ENCODE measurements at places on chromosomes 1 and 21. TPM values are rescaled to one million over a fixed set of nuclear protein-coding genes. Genes with fewer than 3 reads are reported as not detected.

The CRABP2 gene
- total RNA-seq = 30.8 TPM

The NPPA gene
- total RNA-seq = not detected

DNA sequence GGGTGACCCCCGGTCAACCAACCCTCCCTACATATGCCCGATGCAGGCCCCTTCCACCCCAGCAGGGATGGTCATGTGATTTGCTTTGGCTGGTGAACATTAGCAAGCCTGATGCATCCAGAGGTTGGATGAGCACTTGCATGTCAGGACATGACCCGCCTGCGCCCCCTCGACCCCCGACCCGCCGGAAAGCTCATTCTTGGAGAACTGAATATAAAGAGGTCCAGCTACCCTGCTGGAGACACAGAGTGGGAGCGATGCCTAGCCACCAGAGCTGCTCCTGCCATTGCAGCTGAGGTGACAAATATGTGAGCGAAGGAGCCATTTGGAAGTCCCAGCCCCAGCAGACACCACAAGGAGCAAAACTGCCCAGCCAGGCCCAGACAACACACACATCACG is 39.6 kb downstream of the COA6 start:
- no peaks in the 10 kb centered on the region for H3K36me3 ChIP-seq
- no peaks in the 10 kb centered on the region for H3K27me3 ChIP-seq
- DNase-seq = no peak
- no peak overlapping the region for H3K27ac ChIP-seq

DNA sequence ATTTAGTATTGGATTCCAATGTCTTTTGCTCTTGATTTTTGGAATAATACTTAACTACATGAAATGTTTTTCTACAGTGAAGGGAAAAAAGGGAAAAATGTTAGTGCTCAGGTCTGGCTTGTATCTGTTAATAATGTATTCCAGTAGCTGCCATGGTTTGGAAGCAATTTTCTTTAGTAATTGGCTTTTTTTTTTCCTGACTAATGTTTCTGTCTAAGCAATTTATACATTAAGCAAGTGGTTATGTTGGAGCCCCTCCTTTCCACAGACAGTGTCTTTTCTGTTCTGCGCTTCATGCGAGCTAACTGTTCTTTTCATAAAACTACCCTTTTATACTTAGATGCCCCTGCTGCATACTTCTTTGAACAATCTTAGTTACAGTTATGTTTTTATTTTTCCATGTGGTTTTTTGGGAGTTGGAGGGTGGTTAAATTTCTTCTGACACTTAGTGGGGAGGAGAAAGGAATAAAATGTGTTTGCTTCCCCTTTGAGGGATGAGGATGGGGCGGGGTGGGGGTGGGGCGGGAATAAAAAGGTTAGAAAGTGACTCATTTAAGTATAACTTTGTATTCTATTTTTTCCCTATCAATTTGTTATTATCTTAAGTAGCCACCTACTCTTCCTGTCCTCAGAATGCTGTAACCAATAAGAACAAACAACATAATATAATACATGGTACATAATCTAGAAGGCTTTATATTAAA is 83.1 kb downstream of the CLIC4 start:
- H3K27me3 ChIP-seq = no peaks in the 10 kb centered on the region
- no peak overlapping the region for H3K27ac ChIP-seq
- no peaks in the 10 kb centered on the region for H3K36me3 ChIP-seq
- no peaks in the 10 kb centered on the region for H3K4me1 ChIP-seq
- DNase-seq = no peak

GRCh38 chr1:204853436-204853835 is 17.2 kb upstream of the NFASC start:
- no peak overlapping the region for H3K27ac ChIP-seq
- H3K27me3 ChIP-seq = no peaks in the 10 kb centered on the region
- H3K4me1 ChIP-seq = no peaks in the 10 kb centered on the region
- no peaks in the 10 kb centered on the region for H3K36me3 ChIP-seq
- no peak for DNase-seq

GRCh38 chr1:184986250-184986649 is 11.9 kb upstream of the NIBAN1 start:
- H3K27ac ChIP-seq = no peak overlapping the region
- H3K4me1 ChIP-seq = no peaks in the 10 kb centered on the region
- no peak for DNase-seq
- no peaks in the 10 kb centered on the region for H3K27me3 ChIP-seq
- no peaks in the 10 kb centered on the region for H3K36me3 ChIP-seq

- no peak overlapping the region for H3K27ac ChIP-seq
- no peaks in the 10 kb centered on the region for H3K36me3 ChIP-seq
- no peaks in the 10 kb centered on the region for H3K27me3 ChIP-seq
- DNase-seq = no peak
Observed at GRCh38 chr1:212698467-212699103, 1.1 kb downstream of the BATF3 start.

All from prostate gland (tissue), 2 donors.